ENCODE measurements at places on chromosomes 1 and 21.

GRCh38 chr1:21317035-21317689, 26.9 kb upstream of the ECE1 start:
- DNase-seq: no peak

- DNase-seq: peak; percentile 66
These were observed at the start of gene TRIM46 for GRCh38 chr1:155173478-155174323. Gene TRIM46, plus strand, starts transcription at chr1:155173849. Its CDS starts 118 bp downstream, at chr1:155173967.

DNA sequence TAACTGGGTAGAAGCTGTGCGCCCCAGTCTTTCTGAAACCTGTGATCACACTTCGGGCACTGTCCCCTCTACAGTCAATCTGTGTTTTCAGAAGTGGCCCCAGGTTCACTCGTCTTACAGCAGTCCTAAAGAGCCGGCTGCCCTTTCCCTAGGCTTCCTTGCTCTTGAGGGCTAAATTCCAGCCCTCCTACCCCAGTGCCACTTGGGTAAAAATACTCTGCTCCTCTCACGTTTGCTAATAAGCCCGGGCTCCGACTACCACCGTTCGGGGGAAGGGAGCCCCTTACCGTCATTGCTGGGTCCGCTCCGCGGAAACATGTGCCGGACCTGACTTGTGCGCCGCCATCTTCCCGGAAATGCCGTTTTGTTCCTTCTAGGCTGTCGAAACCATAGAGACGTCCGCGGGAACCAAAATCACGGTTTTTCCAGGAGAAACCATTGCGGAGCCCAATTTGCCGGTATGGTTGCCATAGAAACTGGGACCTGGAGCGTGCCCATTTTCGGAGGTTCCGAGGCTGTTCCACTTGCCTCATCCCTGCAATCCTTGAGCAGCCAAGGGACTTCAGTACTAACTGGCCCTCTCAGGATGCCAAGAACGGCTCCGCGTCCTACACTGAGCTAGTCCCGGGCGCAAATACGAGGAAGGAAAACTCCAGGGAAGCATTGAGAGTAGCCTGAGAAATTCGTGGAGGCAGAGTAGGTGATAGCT, at the start of gene GPATCH4:
Gene GPATCH4 (minus strand): TSS at position 358 of the 709 bp plus-strand sequence.
- peak; percentile 73 for DNase-seq

DNA sequence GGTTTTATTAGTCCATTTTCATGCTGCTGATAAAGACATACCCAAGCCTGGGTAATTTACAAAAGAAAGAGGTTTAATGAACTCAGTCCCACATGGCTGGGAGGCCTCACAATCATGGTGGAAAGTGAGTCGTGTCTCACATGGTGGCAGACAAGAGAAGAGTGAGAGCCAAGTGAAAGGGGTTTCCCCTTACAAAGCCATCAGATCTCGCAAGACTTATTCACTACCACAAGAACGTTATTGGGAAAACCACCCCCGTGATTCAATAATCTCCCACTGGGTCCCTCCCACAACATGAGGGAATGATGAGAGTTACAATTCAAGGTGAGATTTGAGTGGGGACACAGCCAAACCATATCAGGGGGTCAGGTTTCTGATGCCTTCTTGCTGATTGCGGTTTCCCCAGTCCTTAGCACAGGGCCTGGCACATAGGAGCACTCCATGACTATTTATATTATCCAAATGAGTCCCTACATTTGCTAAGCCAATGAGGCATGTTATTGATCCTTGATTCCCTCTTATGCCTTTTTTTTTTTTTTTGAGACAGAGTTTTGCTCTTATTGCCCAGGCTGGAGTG, 35.3 kb upstream of the PAXBP1 start:
- DNase-seq: no peak

DNA sequence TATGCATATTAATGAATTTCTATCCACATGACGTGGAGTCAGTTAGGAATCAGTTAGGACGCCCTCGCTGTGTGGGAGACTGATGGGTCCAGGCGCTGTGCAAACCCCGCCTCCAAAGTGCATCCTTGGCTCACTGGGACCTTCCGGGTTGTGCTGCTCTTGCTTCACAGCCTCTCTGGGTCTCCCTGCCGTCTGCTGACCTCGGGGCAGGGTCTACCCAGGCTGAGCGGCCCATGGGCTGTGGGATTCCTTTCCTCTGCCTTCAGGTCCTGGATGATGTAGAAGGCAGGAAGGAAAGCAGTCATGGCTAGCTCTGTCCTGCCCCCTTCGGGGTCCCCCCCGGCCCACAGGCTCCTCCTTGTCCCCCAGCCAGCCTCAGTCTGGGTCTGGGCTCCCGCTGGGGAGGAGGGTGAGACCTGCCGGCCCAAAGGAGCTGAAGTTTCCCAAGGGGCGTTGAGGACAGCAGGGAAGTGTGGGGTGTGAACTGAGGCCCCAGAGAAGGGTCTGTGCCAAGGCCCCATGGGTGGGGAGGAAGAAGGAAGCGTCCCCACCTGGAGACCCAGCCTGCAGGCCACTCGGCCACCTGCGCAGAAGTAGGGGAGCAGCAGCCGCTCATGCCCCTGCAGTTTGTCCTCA, 24.6 kb upstream of the CDK11A start:
- no peak for DNase-seq

DNA sequence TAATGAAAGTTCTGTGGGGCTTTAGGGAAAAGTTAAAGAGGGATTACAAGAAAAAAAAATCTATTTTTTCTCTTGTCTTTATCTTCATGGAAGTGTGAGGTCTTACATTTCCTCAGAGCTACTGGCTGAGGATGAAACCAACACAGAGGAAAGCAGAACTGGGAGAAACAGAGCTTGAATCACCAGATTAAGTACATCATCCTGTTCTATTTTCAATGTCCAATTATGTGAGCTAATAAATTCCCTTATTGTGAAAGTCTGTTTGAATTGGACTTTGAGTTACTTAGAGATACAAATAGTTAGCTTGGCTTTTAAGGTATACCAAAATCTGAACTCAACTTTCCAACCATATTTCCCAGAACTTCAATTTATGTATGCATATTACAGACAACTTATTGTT, 69.2 kb downstream of the LPGAT1 start:
- DNase-seq: no peak

DNA sequence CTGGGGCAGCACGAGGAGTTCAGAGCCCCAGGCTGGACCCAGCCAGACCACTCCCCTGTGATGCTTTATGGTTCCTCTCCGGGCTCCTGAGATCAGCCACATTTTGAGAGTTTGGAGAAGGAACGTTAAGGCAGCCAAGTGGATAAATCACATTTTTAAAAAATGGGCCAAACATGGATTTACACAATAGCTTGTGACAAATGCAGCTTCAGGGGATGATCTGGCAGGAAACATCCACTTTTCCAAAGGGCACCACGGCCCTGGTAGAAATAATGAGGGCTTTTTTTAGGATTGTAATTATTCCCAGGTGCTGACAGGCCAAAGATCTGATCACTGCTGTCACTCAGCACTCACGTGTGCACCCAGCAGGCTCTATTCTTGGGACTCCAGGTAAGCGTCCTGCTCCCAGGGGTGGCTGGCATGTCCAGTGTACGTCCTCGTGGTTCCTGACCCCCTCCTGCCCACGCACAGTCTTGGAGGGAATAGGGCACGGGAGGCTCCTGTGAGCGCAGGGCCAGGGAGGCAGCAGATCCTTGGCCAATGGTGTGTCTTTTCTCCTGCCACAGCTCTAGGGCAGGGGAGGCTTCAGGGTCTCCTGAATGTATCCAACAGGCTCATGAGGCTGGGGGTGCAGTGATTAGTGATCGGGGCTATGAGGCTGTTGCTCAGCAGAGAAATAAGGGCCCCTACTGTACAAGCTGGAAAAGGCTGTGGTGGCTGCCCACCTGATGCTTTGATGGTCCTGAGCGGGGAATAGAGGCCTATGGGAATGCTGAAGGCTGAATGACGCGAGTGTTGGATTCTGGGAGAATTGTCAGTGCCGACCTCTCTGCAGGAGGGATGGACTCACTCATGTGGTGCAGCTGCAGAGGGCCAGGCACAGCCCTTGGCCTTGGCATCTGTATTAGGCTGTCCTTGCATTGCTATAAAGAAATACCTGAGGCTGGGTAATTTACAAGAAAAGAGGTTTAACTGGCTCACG, 415.7 kb downstream of the PTPRU start:
- DNase-seq: no peak

- DNase-seq: no peak
These were observed 58.7 kb upstream of the GOLT1A start for GRCh38 chr1:204272505-204272904.

- DNase-seq: no peak
These were observed 4.2 kb downstream of the HLCS start for GRCh38 chr21:36962098-36962780.

GRCh38 chr1:204254031-204254661, 40.4 kb upstream of the GOLT1A start:
- DNase-seq: no peak

Data from neuronal stem cell (in vitro differentiated cells).